ENCODE measurements at places on chromosomes 1 and 21. TPM values are rescaled to one million over a fixed set of nuclear protein-coding genes. Genes with fewer than 3 reads are reported as not detected.

PGLYRP3 gene
- not detected for total RNA-seq

DNA sequence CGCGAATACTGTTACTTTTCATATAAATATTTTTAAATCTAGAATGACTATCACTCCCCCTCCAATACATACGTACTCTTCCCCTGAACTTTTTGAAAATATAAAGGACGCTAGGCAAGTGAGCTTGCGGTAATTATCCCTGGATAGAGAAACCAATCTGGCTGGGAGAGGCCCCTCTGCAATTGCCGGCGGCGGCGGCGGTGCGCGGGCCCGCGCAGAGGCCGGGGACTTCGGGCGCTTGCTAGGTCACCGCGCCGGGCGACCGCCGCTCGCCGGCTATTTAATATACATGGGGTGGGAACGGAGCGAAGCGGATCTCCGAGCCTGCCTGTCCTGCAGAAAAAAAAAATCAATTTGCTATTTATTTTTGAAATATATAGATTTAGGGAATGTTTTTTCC lies 416.3 kb upstream of the ESRRG start:
- no peak for DNase-seq

RNU1-4 gene
- total RNA-seq, result 306 TPM

DNA sequence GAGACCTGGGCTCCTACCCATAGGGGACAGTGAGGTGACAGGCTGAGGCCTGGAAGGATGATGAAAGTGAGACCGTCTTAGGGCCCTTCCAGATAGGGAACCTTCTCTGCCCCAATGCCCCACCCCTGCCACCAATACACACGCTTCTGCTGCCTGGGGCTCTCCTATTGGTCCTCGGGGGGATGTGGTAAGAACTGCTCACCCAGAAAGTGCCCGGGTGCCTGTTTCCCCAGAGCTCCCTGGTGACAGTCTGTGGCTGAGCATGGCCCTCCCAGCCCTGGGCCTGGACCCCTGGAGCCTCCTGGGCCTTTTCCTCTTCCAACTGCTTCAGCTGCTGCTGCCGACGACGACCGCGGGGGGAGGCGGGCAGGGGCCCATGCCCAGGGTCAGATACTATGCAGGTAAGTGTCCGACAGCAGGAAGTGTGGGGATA lies 948 bp downstream of the SEMA4A start:
- no peak for DNase-seq

GRCh38 chr1:15385420-15385819 lies 24.3 kb upstream of the EFHD2 start:
- no peak for DNase-seq

- no peak for DNase-seq
These were observed 560.1 kb downstream of the OMA1 start for GRCh38 chr1:57986432-57986831.

DNA sequence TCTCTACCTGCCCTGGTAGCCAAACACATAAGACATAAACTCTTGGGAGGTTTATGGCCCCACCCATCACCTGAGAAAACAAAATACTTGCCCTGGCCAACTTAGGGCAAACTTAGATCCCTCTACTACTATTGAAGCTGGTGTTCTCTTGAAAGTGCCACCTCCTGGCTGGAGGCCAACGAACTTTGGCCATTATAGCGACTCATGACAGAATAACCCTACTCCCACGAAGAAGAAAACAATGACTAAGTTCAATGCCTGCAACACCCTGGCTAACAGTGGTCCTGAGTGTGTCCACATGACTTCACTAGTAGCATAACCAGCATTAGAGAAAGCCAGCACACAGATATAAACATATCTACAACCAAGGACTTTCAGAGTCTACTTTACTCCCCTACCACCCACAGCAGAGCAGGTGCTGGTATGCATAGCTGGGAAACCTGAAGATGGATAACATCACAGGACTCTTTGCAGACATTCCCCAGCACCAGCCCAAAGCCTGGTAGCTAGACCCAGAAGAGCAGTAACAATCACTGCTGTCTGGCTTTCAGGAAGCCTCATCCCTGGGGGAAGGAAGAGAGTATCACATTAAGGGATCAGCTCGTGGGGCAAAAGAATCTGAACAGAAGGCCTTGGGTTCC lies 81.0 kb downstream of the SLC30A10 start:
- peak; percentile 8 for DNase-seq

TRAF3IP3 gene
- total RNA-seq, result not detected

All from Daoy (cell line).